ENCODE measurements at places on chromosomes 5 and 9.
A peak's percentile ranks its signal among the peaks of the same experiment; 100 is the strongest.

GRCh38 chr5:142939884-142940283 lies 169.7 kb downstream of the ARHGAP26 start:
- no peak for DNase-seq

DNA sequence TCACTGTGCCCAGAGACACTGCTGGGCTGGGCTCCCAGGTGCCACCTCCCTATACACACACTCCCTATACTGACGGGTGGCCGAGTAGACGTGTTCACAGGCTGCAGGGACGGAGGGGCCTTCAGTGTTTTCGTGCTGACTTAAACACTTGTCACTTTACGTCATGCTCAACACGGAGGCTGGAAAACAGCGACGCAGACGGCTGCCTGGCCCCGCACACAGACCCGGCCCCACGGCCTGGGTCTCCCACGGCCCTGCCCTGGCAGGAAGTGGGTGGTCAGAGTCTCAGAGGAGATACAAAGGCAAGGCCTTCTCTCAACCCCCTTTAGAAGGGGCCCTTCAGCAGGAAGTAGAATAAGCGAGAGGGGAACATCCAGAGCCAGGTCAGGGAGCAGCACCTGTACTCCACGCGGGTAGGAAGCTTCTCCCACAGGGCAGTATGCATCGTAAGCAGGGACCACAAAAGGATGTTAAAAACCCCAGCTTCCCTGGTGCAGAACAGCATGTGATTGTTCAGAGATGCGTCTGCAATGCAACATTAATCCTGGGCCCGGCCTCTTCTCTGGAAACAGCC lies 11.9 kb upstream of the TBC1D9B start:
- DNase-seq: no peak

DNA sequence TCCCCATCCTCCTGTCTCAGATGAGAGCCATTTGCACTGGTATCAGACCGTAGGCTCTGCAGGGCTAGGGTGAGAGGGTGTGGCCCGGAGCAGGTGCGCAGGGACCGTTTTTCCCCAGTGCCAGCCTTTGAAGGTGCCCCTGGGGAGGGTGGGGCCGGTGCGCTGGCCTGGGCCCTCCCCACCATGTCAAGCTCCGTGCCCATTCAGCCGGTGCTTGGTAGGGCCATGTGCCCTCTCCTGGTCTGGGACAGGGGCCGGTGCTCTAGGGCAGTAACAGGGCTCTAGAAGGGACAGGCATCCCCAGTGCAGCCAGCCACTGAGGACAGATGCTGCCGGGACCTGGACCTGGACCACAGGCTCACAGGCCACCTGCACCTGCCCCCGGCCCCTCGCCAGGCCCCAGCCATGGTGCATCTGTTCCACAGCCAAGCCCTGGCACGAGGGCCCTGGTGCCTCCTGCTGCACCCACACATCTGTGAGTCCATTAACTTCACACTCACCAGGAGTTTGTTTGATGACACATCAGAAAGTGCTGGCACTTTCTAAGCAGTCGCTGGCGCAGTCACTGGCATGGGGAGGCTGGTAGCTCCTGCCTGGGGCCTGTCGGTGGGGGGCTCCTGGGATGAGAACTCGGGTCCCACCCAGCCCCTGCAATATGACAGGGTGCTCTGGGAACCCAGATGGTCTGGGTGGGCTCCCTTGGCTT lies 5.0 kb upstream of the QRFP start:
- DNase-seq: no peak

DNA sequence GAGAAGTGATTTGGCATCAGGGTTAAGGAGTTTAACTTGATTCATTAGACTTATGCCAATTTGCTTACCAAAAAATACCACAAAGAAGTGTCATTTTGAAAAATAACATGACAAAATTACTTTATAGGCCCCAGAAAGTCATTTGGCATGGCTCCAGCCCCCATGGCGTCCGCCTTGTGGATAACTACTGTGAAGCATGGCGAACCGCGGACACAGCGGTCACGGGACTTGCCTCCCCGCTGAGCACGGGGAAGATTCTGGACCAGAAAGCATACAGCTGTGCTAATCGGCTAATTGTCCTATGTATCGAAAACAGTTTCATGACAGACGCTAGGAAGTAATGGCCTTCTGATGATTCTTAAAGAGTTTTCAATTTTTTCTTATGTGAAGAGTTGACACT lies 35.4 kb upstream of the TGFBR1 start:
- no peak for DNase-seq

GRCh38 chr5:68740226-68740910 lies 353.4 kb upstream of the SLC30A5 start:
- no peak for DNase-seq

- no peak for DNase-seq
Measured at GRCh38 chr5:157519579-157520253, 55.9 kb downstream of the ADAM19 start.

DNA sequence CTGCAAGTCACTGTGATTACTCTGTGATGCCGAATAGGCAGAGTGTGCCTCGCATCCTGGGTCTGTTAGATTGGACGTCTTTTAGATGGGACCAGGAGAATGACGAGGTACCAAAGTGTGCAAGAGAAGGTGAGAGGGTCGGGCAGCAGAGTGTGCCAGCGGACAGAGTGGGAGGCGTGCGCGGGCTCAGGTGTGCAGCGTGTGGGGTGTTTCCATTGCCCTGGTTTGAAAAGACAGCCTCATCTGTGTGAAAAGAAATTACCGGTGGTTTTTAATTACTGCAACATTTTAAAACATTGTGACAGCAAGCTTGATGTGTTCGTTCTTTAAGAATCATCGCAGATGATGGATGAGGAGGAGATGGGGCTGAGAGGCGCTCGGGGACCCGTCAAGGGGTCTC lies 4.2 kb upstream of the FAM163B start:
- no peak for DNase-seq

- DNase-seq: no peak
Measured at GRCh38 chr5:97714424-97714823, 531.4 kb upstream of the RIOK2 start.

- no peak for DNase-seq
Measured at GRCh38 chr5:114658194-114658593, 296.3 kb downstream of the KCNN2 start.

DNA sequence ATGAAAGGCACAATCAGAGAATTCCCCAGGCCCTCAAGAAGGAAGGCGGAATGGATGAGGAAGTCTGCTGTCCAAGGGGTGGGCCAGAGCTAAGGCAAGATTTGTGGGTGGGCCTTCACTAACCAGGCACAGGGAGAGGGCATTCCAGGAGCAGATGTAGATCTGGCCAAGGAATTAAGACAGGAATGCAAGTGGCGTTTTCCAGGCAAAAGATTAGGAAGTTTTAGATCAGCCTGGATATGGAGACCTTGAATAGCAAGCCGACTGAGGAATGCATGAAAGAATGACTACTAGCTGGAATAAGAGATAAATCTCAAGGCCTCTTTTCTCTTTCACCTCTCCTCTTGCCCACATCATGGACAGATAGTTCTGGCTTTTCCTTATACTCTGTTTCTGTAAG lies 68.5 kb downstream of the GHR start:
- peak; percentile 57 for DNase-seq

DNA sequence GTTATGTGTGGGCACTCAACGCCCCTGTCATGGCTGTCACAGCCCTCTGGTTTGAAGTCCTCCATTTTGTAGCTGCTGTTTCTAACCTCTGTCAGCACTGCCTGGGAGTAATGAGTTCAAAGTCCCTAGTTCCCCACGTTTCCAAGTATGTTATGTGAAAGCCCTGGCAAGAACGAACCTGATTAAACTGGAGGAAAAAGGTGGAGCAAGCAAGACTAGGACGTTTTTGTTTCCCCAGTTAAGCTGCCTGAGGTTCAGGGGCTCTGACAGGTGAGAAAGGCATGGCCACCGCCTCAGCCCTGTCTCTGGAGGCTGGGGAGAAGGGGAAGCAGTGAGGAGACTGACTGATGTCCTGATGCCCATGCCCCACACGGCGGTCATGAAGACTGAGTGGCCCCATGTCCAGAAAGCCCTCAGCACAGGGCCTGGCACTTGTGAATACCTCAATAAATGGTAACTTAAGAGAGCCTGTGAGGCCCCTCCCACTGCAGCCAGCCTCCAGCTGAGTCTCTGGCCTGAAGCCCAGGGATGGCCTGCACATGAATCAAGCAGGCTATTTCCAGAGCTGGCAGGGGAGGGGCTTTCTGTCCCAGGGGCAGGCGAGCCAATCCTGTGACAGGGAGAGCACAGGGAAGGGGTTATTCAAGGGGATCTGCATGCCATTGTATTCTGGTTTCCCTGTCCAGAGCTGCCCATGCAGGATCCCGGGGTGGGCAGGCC lies 61.8 kb downstream of the PFDN1 start:
- DNase-seq: peak; percentile 90

All from fibroblast of the aortic adventitia (primary cell).